ENCODE measurements at places on chromosomes 2 and 18.

DNA sequence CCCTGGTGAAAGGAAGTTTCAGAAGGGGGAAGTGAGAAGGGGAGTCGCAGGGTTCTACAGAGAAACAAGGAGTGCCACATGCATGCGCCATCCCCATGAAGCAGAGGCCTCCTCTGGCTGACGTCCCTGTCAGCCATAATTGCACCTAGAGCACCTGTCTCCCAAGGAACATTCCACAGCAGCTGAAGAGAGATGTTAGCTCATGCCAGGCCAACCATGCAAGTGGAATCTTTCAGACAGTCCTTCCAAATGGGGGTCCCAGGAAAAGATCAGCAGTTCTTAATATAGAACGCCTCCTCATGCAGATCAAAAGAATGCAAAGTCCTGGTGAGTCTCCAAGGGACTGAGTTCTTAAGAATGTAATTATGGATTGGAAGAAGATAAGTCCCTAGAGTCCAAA, 29.6 kb downstream of the MRO start:
- DNase-seq = no peak

DNA sequence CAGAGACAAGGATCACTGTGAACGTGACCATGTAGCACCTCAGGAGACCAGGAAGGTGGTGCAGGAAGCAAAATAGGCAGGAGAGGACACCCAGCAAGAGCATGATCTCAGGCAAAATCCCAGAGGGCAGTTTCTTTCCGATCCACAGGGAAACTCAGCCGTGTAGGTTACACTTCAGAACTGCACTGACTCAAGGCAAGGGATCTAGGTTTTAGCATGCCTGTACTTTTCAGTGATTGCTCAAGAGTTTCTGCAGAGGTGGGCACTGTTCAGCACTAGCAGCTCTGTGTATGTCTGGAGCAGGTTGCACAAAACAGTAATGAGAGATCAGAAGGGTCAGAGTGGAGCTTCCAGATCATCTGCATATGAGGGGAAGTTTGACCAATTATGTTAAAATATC, 116.7 kb upstream of the RNF152 start:
- no peak for DNase-seq

DNA sequence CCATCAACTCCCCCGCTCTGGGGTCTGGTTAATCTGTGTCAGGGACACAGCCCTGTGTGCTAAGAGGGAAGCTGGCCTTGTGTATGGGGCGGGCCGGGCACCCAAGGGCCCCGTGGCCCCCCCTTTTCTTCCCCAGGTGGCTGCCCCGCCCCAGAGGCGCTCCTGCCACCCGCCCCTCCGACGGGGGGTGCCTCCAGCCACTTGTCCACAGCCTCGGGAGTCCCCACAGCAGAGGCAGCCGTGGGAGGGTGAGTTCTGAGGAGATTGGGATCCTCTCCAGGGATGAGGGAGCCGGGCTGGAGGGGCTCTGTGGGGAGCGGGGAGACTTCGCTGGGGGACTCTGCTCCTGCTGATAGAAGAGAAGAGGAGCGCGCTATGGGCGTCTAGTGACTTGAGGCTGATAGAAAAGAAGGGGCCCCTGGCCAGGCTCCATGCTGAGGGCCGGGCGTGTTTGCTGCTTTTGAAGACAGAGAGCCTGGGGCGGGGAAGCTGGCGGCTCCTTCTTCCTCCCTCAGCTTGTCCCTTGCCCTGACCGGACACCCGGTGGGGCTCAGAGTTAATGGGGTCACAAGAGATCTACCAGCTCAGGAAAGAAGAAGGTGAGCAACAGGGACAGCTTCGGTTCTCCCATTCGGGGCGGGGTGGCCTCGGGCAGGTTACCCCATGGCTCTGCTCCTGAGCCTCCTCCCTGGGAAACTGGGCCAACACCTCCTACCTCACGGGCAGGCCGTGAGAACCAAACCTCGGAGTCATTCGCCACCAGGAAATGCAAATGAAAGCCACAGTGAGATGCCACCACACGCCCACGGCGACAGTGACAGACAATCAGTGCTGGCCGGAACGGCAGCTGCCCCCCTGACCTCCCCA, 89.4 kb upstream of the TAF1B start:
- peak; percentile 67 for DNase-seq

DNA sequence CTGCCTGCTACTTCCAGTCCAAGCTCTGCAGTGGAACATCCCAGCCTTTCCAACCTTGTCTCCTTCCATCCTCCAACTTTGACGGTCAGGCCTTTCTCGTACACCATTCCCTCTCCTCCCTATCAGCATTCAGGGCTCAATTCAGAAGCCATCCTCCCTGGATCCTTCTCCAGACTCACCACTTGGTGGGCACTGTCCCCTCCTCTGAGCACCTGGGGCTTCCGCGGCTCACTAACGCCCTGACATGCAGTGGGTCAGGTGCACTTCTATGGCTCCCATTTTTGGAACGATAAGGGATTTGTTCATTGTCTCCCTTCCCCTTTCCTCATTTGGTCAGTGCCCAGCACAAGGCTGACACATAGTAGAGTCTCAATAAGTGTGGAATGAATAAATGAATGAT, 56.7 kb downstream of the TNS1 start:
- DNase-seq = no peak

GRCh38 chr2:240305369-240305962, 130.0 kb upstream of the GPC1 start:
- no peak for DNase-seq

DNA sequence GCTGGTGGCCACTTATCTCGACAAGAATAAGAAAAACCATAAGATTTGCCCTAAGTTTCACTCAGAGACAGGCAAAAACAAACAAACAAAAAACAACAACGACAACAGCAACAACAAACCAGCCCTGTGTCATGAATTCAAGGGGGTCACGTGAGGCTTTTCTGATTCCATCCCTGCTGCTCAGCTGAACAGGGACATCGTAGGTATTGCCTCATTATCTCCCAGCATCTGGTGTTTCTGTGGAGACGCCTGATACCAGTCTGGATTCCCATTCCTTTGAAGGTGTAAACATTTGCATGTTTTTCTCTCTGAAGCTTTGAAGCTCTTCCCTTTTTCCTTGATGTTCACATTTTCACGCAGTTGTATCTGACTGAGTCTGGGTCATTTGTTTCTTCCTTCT, 117.4 kb downstream of the KCNF1 start:
- no peak for DNase-seq

- DNase-seq = no peak
Observed at GRCh38 chr2:108542071-108542470, 7.8 kb downstream of the LIMS1 start.

DNA sequence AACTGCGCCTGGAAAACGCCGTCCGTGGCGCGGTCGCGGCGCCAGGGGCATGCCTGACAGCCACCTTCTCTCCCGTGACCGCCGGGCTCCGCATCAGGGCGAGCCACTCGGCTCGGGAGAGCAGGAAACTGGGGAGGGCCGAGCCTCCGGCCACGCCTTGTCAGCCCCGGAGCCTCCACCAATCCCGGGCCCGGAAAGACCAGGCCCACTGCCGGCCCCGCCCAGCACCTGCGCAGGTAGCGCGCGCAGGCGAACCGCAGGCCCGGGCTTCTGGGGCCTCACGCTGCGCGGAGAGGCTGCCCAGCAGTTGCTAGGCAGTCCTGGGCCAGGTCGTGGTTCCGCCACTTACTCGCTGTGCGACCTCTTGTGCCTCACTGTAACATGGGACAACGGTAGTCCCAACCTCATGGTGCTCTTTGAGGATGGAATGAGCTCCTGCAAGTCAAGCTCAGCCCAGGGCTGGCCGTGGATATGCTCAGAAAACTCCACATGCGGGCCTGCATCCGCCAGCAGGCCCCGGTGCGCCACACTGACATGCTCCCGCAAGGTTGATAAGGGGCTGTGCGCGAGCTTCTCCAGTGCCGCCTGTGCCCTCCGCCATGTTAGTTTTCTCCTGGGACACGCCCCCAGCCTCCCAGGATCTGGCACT, 97.1 kb downstream of the INHBB start:
- peak; percentile 78 for DNase-seq

DNA sequence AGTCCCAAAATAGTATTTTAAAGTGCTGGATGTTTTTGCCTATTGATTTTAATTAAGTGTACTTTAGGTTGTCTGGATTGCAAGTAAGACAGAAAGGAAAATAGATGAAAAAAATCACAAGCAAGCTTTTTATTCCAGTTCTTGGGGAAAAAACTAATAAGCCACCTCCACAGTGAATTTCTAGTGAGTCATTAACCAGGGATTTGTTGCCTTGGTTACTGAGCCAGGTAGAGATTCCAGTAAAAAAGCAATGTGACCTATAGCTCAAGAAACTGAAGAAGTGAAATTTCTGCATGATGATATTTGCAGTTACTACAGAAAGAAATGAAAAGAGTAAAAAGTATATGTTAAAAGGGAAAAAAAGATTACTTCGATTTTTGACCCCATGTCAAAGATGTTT, 160.6 kb downstream of the METTL4 start:
- no peak for DNase-seq

DNA sequence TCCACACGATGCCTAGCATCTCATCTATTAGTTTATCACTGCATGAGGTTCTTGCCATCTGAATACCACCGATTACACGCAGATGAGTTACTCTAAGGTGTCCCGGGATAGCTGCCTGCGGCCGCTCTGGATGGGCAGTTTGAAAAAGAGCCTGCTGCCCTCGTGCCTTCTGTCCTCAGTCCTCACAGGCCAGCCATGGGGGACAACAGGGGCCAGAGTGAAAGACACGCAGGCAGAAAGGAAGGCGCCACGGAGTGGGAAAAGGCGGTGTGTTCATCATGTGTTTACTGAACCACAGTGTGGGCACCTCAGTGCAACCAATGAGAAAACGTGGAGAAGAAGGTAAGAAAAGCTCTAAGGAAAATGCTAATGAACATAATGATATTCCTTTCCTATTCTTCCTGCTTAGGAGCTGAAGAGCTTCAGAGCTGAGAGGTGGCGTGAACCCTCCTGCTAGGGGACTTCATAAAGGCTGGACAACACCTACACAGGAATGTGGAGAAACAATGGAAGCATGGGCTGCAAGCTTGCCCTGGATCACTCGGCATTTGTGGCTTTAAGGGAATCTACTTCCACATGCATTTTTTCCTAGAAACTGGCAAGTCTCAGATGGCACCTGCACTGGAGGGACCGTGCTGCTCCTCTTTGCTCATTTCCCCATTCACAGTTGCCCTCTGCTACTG, 50.9 kb downstream of the CABYR start:
- DNase-seq = no peak

GRCh38 chr2:8965216-8965969, 38.1 kb downstream of the MBOAT2 start:
- DNase-seq = no peak

GRCh38 chr18:75644871-75645270, 217.4 kb upstream of the SMIM21 start:
- no peak for DNase-seq

- no peak for DNase-seq
Observed at GRCh38 chr2:145677371-145677770, 1157.5 kb upstream of the ZEB2 start.
